Stimulated activated CD8-positive, alpha-beta memory T cell treated with anti-CD3 and anti-CD28 coated beads, Interleukin-4, amount 100 ng/mL, for 4 hours (primary cell): ENCODE measurements at places on chromosomes 11 and 22.

DNA sequence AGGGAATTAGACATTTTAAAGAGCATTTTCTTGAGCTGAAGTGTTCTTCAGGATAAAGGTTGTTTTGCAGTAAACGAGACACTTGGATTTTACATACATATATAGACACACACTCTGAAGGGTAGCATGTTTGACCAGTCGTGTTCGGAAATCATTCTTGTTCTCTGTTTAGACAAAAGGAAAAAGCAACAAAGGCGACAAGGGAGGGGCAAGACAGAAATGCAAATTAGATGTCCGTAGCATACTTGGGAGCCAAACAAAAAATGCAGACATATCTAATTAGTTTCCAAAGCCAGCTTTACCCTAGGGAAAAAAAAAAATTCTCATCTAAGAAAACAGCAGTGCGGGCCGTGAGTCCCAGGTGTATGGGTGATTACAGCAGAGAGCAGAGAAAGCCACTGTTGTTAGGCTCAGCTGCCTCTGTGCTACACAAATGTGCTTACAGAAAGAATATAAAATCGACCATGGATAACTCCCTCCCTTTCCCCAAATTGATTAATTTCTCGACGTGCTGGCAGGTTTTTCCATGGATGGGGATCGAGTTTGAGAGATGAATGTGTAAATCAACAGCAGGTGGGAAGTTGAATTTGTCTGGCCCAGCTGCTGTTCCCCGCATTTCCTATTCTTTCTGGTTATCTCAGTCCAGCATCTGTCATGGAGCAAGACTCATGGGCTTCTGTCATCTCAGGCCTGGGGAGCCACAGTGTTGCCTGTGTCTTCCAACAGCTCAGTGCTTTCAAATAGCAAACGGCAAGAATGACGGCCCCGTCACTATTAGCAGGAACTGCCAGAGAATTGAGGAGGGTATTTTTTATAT, 176.5 kb upstream of the TTC12 start:
- DNase-seq, result no peak

GRCh38 chr11:70141486-70142220, 61.4 kb upstream of the FADD start:
- no peak for DNase-seq

- DNase-seq, result no peak
Observed at GRCh38 chr11:107924306-107924705, 3.9 kb upstream of the RAB39A start.

DNA sequence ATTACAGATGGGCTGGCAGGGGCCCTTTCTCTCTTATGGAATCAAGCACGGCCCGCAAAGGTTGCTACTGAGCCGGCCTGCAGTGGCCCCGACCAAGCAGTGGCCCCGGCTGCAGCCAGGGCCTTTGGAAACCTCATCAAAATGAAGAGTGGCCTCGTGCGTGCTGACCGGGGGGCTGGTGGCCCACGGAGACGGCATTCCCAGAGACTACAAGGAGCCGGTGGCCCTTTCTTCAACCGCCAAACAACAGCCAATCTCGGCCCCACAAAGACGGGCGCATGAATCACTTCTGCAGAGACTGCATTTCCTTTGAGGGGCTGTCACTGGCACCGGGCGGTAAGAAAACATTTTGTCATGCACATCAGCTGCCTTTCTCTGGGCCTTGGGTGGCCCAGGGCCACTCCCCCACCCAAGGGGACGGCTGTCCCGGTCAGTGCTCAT, 43.1 kb upstream of the FGF3 start:
- no peak for DNase-seq

GRCh38 chr22:41222846-41223507, 17.8 kb downstream of the CHADL start:
- no peak for DNase-seq

- DNase-seq, result no peak
Observed at GRCh38 chr22:17990147-17990546, 34.2 kb downstream of the MICAL3 start.

DNA sequence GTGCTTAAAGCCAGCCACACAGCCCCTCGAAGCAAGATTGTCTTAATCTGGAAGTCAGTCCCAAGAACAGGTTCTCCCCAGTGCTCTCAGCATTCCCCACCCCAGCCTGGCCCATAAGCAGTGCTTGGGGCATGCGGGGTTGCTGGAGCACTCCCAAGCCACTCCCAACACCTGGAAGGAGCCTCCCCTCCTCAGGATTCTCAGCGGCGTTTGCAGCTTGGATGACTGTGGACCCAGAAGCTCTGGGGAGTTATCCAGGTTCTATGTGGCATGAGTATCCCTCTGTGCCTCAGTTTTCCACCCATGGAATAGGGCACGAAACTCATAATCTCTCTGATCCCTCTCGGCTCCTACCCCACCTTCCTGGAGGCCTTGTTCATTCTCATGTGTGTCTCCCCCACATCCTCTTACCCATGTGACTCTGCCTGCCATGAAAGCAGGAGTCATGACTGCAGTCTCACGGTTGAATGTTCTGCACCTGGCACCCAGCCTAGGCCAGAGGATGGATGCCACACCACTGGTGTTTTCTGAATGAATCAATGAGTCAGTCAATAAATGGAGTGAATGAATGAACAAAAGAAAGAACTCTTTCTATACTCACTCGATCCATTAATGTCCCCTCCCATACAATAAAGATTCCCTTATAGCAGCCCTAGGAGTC, 33.4 kb upstream of the WNT7B start:
- DNase-seq, result no peak

GRCh38 chr11:60880643-60881282, 13.4 kb downstream of the ZP1 start:
- no peak for DNase-seq
